Amniotic stem cell (primary cell): ENCODE measurements at places on chromosomes 3 and 15.

GRCh38 chr3:3686907-3687648, 112.2 kb upstream of the LRRN1 start:
- no peak for DNase-seq

- no peak for DNase-seq
These were observed 397.4 kb upstream of the TPM1 start for GRCh38 chr15:62644889-62645742.

GRCh38 chr3:48655606-48656005, 7.1 kb downstream of the CELSR3 start:
- DNase-seq = no peak

GRCh38 chr3:149247008-149247710, 25.5 kb upstream of the CP start:
- no peak for DNase-seq

GRCh38 chr3:6631376-6631775, 229.5 kb upstream of the GRM7 start:
- no peak for DNase-seq

GRCh38 chr3:37170060-37170459, 4.3 kb downstream of the LRRFIP2 start:
- no peak for DNase-seq
